Stimulated activated effector memory CD8-positive, alpha-beta T cell treated with anti-CD3 and anti-CD28 coated beads, Interleukin-12 subunit alpha, Interleukin-12 subunit beta, amount 100 ng/mL, for 72 hours (primary cell): ENCODE measurements at places on chromosomes 11 and 22.

GRCh38 chr11:118366287-118366686, 6.9 kb downstream of the UBE4A start:
- DNase-seq, result no peak

DNA sequence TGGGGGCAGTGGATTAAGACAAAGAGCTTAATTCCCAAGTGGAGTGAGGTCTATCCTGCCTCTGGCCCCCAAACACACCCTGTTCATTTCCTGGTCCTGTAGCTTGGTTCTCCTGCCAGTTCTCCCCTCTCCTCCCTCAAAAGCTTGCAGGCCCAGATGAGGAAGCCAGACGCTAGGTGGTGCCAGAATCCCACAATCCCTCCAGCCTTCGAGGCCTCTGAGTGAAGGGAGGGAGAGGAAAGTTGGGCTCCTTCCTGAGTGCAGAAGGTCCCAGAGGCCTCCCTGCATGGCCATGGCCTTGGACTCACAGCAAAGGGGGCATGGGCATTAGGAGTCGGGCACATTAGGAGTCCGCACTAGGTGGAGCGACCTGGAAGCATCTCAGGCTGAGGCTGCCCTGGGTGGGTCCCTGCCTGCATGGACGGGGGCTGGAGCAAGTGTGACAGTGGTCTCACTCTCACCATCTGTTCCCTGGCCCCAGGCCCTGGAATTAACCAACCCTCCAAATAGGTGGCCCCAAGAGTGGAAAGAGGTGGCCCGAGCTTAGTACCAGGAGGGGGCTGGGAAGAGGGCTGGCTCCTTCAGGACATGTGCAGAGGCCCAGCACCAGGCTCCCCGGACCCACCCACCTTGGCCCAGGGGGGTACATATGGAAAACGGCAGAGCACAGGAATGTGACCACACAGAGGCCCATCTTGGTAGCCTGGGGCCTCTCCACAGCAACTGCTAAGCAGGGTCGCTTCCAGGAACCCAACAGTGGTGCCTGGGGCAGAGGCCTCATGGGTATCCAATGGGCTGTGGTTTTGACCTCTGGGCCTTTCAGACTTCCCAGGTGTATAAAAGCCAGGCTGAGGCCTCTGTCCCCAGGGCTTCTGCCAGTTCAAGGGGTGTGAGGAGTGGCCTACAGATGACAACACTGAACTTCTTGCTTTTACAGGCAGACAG, 5.2 kb downstream of the FXYD2 start:
- DNase-seq, result no peak

- DNase-seq, result no peak
Observed at GRCh38 chr22:37672920-37673455, 2.4 kb upstream of the LGALS1 start.

GRCh38 chr22:19886605-19887255, 32.1 kb upstream of the GNB1L start:
- DNase-seq, result no peak

GRCh38 chr11:113519989-113520613, 44.9 kb upstream of the DRD2 start:
- DNase-seq, result no peak

GRCh38 chr11:16917941-16918340, 96.3 kb downstream of the PLEKHA7 start:
- no peak for DNase-seq

GRCh38 chr11:27254744-27255446, 108.1 kb downstream of the CCDC34 start:
- no peak for DNase-seq

DNA sequence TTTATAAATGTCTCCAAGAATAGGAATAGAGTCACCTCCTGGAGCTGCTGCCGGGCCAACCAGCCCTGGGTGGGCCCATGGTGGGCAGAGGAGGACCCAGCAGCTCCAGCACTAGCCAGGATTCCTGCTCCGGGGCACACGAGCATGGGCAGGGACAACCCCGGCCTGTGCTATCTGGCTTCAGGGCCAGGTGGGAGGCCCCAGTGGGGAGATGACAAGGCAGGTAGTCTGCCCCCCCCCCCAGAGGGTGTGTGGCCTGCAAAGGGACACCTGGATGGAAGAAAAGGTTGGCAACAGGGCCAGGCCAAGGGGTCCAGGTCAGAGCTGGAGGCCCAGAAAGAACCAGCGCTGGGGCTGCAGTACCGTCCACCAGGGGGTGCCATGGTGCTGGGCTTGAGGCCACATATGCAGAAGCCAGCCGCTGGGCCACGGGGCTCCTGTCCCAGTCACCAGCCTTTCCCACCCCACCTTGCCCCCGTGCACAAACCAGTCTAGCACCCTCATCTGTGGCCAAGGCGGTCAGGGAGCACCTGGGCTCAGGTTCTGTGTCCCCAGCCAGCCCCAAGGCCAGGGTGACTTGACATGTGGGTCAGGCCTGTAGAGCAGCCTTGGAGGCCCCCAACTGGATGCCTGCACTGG, 3.4 kb downstream of the TSPAN32 start:
- DNase-seq, result peak; percentile 89

DNA sequence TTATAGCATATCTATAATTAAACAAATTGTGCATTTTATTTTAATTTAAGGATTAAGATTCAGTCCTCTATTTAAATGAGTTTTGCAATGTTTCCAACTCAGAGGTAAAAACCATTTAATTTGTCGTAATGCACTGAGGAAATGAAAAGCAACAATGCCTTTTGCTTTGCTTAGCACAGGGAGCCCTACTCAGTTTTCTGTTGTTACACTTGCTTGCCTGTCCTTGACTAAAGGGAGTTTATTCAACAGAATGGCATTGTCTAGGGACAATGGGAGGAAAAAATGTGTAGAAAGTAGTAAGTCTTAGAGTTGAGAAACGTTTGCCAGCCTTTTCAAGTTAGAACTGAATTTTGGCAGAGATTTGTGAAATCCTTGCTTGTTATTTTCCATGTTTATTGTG, 734.2 kb upstream of the ANO3 start:
- no peak for DNase-seq

- no peak for DNase-seq
Observed at GRCh38 chr22:36900880-36901279, 12.5 kb upstream of the CSF2RB start.

- DNase-seq, result no peak
Observed at GRCh38 chr11:12517306-12517705, 139.9 kb downstream of the PARVA start.

DNA sequence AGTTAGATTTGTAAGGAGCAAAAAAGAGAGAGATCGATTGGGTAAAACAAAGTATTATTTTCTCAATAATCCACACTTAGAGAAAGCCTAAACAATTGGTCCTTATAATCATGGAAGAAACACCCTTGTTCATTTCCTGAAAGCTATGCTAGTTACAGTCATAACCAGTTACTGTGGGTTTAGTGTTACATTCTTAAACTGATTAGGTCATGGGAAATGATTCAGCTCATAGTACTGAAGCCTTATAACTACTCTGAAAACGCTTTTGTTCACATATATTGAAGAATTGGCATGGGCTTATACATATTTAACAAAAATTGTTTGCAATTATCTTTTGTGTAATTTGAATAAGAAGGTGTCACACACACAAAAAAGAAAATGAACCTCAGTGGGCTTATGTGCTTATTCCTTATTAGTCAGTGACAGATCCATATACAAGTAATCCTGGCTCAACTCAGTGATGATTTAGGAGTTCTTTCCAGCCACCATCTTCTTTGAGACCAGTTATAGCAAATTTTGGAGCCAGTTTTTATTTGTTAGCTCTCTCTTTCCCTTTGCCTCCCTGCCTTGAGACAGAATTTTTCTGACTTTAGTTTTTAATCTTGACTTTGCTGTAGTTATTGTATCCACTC, 198.5 kb upstream of the CTSC start:
- DNase-seq, result no peak

- DNase-seq, result no peak
Observed at GRCh38 chr11:114826910-114827442, 148.6 kb downstream of the NXPE2 start.

DNA sequence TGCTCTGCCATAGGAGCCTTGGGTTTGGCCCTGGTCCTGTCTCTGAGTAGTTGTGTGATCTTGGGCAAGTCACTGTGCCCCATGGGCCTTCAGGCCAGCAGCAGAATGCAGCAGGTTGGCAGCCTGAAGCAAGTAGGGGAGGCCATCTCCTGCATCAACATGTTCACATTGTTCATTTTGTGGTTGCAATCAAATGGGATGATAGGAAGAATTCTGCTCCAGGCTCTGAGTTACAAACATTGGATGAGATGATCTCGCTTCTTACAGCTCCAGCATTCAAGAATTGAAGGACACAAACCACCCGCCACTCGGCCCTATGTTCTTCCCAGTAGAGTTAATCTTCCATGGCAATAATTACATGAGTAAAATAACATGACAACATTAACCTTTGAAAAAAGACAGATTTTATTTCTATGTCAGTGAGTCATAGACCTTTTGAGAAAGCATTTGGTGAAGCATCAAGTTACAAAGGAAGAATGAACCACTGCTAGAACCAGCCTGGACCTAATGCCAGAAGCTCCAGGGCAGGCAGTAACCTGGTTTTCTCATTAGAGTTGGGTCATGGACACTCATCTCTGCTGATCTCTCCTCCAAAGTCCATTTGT, 308.3 kb upstream of the NCAM1 start:
- DNase-seq, result no peak

- no peak for DNase-seq
Observed at GRCh38 chr22:39743935-39744334, 149.6 kb downstream of the ENTHD1 start.

- no peak for DNase-seq
Observed at GRCh38 chr22:39239561-39240423, 5.0 kb downstream of the PDGFB start.

GRCh38 chr11:107592231-107592590, 1.3 kb downstream of the ELMOD1 start:
- DNase-seq, result no peak

GRCh38 chr22:37563153-37564081, 3.1 kb downstream of the CDC42EP1 start:
- DNase-seq, result no peak

- DNase-seq, result no peak
Observed at GRCh38 chr11:15212876-15213275, 98.2 kb downstream of the INSC start.

GRCh38 chr11:114135737-114136151, 76.2 kb downstream of the ZBTB16 start:
- DNase-seq, result no peak

GRCh38 chr11:28969832-28970231, 861.6 kb downstream of the METTL15 start:
- DNase-seq, result no peak

GRCh38 chr11:12019866-12020416, 11.5 kb upstream of the DKK3 start:
- no peak for DNase-seq

DNA sequence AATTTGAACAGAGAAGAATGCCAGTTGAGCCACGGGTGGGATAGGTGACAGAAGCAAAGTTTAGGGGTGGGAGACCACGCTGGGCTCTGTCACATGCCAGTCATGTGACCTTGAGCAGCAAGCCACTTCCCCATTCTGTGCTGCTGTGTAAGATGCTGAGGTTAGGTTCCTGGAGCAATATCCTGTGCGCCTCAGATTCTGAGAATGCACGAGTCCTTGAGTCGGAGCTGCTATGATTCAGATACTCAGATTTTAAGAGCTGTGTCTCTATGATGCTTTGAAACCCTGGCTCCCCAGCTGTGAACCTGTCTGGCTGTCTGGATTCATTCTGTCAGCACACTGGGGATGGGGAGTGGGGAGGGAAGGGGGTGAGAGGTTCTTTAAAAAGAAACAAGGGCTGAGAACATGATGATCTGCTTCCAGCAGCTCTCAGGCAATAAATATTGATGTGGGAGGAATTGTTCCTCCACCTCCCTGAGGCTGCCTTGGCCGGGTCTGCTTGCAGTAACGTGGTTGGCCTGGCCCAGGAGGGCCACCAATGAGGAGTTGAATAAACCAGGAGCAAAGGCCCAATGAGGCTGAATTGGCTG, 24.0 kb downstream of the SLCO2B1 start:
- no peak for DNase-seq

DNA sequence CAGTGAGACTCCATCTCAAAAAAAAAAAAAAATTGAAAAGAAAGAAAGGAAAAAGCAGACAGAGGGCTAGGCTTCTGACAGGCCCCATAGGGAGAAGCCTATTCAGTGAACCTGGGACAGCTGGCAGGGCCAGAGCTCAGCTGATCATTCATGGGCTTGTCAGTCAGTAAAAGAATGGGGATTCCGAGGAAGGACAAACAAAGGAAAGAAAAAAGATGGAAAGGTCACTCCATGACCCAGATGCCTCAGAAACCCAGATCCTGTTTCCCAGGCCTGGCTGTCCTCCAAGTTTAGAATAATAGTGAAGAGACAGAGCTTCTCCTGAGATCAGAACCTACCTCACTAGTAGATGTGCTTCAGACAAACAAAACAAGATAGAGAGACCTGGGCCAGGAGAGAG, 34.3 kb upstream of the ASPHD2 start:
- DNase-seq, result no peak

- DNase-seq, result no peak
Observed at GRCh38 chr11:122954455-122954854, 27.2 kb downstream of the BSX start.

- no peak for DNase-seq
Observed at GRCh38 chr11:16604794-16605388, 133.6 kb upstream of the C11orf58 start.

DNA sequence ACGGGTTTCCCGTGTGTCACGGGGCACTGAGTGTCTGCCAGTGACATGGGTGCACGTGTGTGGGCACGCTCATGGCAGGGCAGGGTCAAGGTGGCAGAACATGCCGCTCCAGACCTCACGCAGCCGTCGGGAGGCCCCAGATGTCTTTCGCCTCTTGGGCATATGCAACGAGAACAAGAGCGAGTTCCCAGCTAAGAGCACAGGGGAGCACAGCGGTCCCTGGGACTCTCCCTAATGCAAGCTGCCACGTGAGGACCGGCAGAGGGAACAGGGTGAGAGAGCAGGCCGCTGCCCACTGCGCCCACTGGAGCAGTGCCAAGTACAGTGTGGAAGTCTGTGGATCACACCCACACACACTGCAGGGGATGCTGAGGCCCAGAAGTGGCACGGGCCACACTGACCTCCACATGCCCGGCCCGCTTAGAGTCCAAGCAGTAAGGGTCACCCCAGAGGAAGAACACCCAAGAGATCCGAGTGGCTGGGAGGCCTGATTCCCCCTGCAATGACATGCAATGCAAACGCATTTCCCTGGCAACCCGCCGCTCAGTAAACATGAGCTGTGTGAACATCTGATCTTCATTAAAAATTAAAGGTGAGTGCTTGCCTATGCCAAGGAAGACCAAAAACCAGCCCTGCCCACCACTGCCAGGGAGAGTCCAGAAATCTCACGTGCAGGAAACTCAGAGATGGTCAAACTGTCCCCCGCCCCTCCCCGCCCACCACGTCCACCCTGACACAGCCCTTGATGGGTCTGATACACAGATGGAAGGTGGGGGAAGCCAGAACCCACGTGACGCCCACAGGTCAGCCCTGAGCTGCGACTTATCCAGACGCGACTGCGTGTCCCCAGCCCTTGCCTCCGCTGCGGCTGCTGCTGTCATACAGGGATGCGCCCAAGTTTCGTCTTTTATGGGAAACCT, 11.7 kb downstream of the CERK start:
- no peak for DNase-seq
